ENCODE measurements at places on chromosomes 4 and X.

DNA sequence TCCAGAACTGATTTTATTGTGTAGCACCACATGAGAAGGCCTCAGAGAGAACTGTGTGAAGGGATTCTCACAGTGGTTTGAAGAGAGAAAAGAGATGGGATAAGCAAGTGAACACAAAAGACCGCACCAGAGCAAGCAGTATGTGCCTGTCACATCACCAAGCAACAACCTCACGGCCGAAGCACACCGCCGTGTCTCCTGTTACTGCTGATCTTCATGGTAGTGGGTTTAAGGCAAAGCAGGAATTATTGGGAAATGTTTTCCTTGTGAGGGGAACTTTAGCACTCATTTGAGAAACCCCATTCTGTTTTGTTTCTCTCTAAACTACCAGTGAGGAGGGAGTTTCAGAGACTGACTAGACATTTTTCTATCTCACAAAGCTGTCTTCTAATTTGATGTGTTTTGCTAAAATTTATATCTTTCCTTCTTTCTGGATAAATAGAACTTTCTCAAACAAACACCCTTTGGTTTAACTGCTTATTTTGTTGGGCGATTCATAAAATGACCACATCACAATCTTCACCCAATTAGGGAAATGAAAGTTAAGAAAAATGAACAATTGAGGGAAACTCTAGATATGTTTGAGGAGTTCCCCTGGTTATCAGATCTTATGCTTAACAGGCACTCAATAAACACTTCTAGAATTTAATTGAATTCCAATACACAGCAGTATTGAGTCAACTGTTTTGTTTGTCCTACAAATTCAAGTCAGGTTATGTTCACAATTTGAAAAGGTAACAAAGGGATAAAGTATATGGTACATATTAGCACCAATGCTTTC lies 16.5 kb downstream of the SH3KBP1 start:
- no peak for DNase-seq

DNA sequence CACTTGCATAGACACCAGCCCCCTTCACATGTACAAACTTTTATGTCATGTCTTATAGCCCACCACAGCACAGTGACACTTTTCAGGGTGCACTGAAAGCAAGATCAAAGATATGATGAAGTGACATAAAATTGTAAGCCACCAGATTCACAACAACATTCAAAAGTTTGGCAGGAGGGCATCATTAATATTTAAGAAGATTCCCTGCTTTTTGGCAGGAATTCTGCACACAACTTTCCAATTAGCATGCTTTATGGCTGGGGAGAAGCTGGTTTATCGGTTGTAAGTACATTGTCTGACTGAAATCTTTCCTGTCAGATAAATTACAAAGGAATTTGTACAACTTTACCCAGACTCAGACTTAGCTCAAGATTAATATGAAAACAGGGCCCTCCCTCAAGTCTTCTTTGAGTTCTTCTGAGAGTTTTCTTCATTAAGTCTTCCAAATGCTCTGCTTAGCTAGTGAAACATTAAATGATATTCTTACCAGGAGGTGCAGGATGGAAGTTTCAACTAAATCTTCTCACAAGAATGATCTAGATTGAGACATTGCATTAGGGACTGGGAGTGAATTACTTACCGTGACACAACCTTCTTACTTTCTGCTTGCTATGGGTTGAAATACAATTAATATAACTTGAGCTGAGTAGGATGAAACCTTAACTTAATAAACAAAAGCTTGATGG lies 523.8 kb downstream of the PPARGC1A start:
- no peak for DNase-seq

DNA sequence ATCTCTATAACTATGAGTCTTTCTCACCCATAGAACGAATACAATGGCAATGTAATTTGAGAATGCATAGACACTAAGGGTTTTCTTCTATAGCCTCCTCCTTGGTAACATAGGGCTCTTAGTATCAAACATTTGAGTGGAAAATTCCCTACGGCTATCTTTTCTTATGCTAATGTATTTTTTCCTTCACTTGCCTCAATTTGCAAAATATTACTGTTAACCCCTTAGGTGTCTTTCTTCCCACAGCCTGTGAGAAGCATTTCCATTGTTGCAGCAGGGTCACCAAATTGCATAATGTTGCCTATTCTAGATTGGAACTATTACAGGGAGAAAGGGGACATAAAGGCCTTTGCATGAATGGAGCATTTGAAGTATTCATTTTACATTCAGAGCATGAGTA lies 140.5 kb upstream of the RAPGEF2 start:
- DNase-seq, result no peak

- DNase-seq, result no peak
These were observed 114.7 kb downstream of the AFF1 start for GRCh38 chr4:87049508-87049907.

DNA sequence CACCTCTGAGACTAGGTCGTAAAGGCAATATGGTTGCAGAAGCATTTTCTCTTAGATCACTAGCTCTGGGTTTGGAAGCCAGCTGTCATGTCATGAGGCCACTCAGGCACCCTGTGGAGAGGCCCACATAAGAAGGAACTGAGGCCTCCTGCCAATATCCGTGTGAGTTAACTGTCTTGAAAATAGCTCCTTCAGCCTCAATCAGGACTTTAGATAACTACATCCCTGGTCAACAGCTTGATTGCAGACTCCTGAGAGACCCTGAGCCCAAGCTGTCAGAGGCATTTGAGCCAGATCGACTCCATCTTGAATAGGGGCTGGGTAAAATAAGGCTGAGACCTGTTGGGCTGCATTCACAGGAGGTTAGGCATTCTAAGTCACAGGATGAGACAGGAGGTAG lies 15.1 kb upstream of the REPS2 start:
- no peak for DNase-seq

GRCh38 chr4:85152480-85152879 lies 186.0 kb upstream of the WDFY3 start:
- DNase-seq, result no peak

Data from germinal center (tissue), 1 donor.